Immature natural killer cell (primary cell): ENCODE measurements at places on chromosomes 6 and 20.

GRCh38 chr6:136077834-136078576, 172.1 kb downstream of the MTFR2 start:
- no peak for DNase-seq

- no peak for DNase-seq
Observed at GRCh38 chr20:8471465-8471864, 339.4 kb downstream of the PLCB1 start.

DNA sequence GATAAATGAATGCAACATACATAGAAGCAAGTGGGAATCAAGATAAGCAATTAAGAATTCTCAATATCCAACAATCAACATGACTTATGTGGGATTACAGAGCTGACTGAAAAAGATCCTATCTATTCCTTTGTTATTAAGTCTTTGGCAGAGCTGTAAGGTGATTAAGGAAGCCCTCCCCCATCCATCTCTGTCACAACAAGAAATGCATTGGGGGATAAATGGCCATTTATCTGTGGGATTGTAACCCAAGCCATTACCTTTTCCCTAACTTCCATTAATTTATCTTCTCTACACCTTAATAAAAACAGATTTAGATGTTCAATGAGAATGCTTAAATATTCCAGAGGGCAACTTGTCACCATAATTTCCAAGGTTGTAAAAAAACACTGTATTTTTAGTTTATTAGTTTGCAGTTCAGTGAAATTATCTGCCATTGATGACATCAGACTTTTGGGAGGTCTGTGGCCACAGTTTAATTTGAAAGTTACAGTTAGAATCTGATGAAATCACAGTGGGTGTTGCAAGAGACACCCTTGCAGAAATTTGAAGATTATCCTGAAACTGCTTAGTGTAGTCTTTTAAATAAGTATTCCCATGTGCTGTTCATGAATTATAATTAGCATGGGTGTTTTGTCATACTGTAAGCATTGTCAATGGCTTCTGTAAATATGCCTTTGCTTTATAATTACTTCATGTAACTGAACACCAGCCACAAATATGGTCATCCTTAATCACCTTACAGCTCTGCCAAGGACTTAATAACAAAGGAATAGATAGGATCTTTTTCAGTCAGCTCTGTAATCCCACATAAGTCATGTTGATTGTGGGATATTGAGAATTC, 49.4 kb upstream of the FYN start:
- no peak for DNase-seq

DNA sequence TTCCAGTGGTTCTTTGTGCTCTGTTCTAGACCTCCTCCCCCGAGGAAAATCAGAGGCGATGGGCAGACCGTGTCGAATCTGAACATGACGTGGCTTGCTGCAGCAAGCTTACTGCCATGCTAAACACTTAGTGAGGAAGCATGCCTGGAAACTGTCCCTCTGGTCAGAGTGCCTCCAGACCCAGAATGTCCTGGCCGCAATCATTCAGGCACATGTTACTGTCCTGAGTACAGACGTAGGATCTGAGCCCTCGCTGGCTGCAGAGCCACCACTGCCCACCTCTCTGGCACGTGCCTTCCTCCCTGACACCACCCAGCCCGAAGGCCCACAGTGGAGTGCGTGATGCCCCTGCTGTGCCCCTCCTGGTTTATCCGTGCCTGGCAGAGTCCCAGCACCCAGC, 163.6 kb downstream of the SYNDIG1 start:
- no peak for DNase-seq

- DNase-seq = no peak
Observed at GRCh38 chr20:63529861-63530787, 7.1 kb downstream of the PTK6 start.

GRCh38 chr6:44534291-44534690, 146.8 kb downstream of the CDC5L start:
- no peak for DNase-seq

- DNase-seq = no peak
Observed at GRCh38 chr6:3569816-3570215, 113.0 kb upstream of the SLC22A23 start.

GRCh38 chr6:125835221-125835744, 44.5 kb downstream of the NCOA7 start:
- DNase-seq = no peak

- peak; percentile 2 for DNase-seq
Observed at GRCh38 chr6:128725271-128726233, 157.4 kb upstream of the LAMA2 start.

DNA sequence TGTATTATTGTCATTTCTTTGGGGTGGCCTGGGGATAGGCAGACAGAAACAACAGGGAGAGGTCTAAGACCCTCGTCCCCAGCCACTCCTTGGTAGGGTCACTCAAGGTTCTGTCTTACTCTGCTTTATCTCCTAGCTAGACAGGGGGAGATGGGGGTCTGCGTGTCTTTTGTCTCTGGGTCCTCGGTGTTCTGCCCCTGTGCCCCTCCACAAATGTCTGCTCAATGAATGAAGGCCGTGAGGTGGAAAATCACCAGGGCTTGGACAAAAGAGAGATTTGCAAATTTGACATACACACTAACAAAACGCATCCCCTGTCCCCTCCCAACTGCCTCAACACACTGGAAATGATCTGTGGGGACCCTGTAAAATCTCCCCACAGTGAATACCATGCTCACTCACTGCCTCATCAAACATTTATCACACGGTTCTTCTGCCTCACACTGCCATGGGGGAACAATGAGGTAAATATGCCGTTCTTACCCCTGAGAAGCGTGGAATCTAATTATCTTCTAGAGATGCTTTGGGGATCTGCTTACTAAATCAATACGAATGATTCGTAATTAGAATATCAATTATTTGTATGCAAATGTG, 13.2 kb upstream of the VAPB start:
- no peak for DNase-seq

GRCh38 chr20:8542110-8542486, 410.0 kb downstream of the PLCB1 start:
- no peak for DNase-seq

DNA sequence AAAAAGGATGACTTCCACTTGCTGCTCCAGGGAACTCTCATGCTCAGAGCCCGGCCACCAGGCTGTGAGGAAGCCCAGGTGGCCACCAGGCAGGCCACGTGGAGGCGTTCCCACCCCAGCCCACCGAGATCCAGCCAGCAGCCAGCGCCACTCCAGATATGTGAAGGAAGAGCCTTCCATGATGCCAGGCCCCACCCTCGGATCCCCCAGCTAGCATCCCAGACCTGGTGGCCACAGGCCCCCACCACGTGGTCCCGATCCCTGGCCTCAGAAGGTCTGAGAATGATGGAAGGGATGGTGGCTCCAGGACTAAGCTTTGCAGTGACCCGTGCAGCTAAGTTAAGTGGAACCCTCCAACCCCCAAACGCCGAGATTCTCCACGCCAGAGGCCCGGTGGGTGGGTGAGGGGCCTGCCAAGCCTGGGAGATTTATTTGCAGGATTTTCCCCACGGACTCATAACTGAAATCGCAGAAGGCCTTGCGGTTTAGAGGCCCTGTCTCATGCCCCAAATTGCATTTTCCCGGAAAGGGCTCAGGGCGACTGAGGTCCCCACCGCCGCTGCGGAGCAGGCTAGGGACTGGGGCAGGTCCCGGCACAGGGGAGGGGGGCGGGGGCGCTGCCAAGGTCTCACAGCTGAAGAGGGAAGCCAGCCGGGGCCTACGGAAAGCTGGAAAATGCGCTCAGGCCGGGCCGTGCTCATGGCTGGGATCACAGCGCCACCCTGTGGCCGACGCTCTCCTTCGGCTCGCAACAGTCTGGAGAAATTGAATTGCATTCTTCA, 31.1 kb upstream of the CST7 start:
- peak; percentile 52 for DNase-seq

GRCh38 chr20:48131581-48131980, 346.3 kb upstream of the SULF2 start:
- DNase-seq = no peak

- DNase-seq = no peak
Observed at GRCh38 chr6:156729248-156729647, 47.9 kb upstream of the ARID1B start.

GRCh38 chr20:10467681-10468339, 32.7 kb downstream of the SLX4IP start:
- no peak for DNase-seq

DNA sequence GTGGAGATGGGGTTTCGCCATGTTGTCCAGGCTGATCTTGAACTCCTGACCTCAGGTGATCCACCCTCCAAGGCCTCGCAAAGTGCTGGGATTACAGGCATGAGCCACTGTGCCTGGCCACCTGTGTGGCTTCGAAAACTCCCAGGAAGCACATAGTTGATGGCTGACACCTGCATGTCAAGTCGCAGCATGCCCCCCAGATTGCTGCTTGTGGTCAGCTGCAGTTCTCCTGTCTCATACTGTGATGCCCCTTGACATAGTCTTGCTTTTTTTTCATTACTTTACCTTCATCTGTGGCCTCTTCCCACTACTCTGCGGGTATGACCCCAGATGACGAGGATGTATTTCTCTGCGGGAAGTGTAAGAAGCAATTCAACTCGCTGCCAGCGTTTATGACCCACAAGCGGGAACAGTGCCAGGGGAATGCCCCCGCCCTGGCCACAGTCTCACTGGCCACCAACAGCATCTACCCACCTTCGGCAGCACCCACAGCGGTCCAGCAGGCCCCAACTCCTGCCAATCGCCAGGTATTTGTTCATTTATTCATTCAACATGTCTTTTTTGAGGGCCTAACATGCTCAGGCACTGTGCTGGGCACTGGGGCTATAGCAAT, 13.1 kb downstream of the ZNF341 start:
- DNase-seq = no peak

GRCh38 chr20:12345978-12346377, 428.3 kb downstream of the BTBD3 start:
- DNase-seq = no peak

DNA sequence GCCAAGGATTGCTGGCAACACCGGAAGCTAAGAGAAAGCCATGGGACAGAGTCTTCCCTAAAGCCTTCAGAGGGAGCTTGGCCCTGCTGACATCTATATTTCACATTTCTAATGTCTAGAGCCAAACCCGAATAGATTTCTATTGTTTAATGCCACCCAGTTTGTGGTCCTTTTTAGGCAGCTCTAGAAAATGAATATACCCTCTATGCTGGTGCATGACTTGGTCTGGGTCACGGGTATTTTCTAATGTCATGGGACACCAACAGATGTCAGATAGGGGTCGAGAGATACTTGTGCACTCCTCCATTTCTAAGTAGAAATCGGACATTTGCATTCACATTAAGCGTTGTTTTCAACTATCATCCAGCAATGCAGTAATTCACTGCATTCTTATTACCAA, 37.0 kb upstream of the SOX4 start:
- no peak for DNase-seq

- peak; percentile 85 for DNase-seq
Observed at GRCh38 chr6:25056130-25056529, 120.4 kb upstream of the RIPOR2 start.

DNA sequence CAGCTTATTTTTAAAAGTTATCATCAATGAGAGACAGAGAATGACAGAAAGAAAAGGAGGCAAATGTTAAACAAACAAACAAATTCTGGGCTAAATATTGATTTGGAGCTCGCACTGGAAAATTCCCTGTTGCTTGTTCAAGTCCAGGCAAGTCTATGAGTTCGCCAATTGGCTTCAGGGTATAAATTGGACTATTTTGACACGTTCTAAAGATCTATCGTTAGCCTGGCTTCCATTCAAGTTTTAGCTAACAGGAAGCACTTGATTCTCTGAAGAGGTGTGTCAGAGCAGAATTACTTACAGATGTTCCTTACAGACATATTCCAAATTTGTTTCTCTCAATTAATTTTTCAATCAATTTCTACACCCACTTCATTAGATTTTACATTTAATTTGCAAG, 15.8 kb upstream of the RFPL4B start:
- DNase-seq = no peak
